ENCODE measurements at places on chromosomes 7 and 10.

DNA sequence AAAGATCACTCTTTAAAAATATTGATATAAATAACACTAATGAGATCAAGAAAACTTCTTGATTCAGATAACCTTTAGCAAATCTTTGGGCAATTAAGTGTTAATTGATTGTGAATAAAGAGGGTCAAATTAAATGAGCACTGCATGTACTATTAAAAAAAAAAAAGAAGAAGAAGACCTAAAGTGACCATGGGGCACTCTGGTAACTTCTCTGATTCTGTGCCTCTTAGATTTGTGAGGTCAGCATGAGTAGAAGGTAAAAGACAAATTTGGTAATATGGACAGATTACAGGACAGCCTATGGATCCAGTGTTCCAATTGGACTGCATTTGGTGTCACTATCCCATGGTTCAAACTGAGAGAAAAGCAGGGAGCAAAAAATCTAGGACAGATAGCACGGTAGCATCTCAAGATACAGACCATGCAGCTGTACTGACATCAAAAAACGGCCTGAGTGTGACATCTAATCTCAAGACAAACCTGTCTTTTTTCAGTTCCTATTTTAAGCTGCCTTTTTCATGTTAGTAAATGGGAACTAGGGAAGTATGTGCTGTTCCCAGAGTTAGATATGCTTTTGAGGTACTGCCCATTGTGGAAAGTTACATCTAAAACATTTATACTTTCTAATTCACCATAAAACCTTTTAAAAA lies 128.0 kb downstream of the KCND2 start:
- no peak for DNase-seq

DNA sequence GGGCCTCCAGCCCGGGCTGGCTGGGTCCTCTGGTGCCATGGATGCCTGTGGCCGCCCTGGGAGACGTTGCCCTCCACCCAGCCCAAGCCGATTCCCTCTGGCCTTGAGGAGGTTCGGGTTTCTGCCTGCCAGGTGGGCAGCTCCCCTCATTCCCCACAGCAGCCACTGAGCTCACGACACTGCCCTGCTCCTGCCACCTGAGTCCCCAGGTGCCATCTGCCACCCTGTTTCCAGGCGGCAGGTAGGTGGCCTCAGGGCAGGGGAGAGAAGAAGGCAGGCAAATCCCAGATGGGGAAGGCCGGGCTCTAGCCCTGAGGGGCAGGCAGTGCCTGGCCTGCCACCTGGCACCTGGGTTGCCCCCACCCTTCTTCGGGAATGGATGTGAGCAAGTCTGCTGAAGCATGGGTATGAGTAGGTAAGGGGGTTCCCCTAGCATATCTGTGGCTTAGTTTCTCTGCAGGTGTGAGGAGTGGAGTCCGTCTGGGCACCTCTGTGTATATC lies 92.2 kb upstream of the PPIF start:
- peak; percentile 92 for DNase-seq

- no peak for DNase-seq
These were observed 153.8 kb downstream of the GNAI1 start for GRCh38 chr7:80288175-80289122.

- peak; percentile 13 for DNase-seq
These were observed 25.5 kb upstream of the SLC29A3 start for GRCh38 chr10:71293446-71294084.

GRCh38 chr10:101000915-101001658 lies 1.5 kb downstream of the LZTS2 start:
- no peak for DNase-seq

- DNase-seq: no peak
These were observed 80.1 kb downstream of the SH2D4B start for GRCh38 chr10:80617807-80618206.

GRCh38 chr7:100472854-100473499 lies 6.0 kb downstream of the TSC22D4 start:
- peak; percentile 47 for DNase-seq

GRCh38 chr7:44960011-44960580 lies 18.7 kb downstream of the MYO1G start:
- DNase-seq: no peak

DNA sequence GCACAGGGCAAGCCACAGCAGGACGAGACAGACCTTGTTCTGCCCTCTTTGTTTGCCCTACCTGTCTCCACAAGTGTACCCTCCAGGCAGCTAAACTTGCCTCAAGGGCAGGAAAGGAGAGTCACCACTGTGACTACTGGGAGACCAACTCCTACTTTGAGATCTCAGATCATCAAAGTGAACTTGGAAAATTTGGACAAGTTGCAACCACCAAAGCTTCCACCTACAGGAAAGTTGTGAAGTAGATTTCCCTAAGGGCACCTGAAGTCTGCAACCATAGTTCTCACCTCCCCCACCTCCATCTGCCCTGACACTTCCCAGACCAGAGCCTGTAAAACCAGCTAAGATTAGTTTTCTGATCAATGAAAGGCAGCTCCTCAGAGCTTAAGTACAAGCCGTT lies 2.5 kb upstream of the WDR91 start:
- DNase-seq: no peak

- no peak for DNase-seq
These were observed 33.9 kb downstream of the MTPN start for GRCh38 chr7:135943134-135943879.

- DNase-seq: no peak
These were observed 44.3 kb upstream of the ATOH7 start for GRCh38 chr10:68276224-68276623.

DNA sequence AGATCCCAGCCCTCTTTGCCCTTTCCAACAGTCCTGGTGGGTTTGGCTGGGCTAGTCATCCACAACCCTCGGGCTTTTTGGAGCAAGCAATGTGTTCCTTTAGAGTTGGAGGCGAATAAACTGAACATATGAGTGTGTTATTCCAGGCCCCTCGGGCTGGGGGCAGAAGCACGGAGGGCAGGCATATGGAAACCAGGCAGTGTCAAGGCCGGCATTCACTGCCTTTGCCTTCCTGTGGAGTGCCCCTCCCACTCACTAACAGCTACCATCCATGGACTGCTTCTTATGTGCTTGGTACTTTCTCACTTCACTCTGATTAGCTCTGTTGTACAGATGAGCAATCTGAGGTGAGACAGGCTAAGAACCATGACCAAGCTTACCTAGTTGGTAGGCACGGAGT lies 53.9 kb upstream of the EFCAB10 start:
- DNase-seq: no peak

DNA sequence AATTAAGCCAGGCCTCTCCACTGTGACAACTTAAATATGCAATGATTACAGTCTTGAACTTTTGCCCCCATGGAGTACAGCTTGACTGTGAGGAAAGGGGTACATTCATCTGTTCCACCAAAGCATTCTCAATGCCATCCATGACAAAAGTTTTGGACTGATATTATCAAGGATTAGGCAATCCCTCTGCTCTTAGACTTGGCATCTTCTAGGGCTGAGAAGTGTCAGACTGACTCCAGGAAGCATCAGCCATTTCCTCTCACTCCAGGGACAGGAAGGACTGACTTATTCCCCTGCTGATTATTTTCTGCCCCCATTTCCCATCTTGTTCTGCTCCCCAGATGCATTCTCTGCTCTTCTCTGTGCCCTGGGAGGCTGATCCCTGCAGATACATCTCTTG lies 69.7 kb downstream of the ZNF365 start:
- DNase-seq: no peak

GRCh38 chr10:129629911-129630310 lies 162.9 kb downstream of the MGMT start:
- no peak for DNase-seq

DNA sequence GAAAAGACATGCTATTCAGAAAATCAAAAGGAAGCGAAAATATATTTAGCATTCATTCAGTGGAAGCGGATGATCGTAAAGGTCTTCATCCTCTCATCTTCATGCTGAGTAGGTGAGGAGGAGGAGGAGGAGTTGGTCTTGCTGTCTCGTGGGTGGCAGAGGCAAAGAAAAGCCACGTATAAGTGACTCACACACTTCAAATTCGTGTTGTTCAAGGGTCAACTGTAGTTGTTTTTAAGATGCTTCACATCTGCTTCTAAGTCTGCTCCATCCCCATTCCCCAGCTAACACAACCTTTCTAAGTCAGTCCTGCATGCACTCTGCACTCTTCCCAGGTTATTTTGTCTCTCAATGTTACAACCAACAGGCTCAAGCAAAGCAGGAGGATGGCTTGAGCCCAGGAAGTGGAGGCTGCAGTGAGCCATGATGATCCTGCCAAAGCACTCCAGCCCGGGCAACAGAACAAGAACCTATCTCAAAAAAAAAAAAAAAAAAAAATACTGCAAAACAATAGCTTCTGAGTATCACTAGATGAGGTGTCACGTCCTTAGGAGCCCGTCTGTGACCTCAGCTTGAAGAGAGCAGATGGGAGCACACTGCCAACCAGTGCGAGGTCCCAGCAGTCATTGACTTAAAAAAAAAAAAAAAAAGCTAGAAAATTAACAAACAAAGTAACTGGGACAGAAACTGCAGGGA lies 70.5 kb downstream of the SFMBT2 start:
- no peak for DNase-seq

DNA sequence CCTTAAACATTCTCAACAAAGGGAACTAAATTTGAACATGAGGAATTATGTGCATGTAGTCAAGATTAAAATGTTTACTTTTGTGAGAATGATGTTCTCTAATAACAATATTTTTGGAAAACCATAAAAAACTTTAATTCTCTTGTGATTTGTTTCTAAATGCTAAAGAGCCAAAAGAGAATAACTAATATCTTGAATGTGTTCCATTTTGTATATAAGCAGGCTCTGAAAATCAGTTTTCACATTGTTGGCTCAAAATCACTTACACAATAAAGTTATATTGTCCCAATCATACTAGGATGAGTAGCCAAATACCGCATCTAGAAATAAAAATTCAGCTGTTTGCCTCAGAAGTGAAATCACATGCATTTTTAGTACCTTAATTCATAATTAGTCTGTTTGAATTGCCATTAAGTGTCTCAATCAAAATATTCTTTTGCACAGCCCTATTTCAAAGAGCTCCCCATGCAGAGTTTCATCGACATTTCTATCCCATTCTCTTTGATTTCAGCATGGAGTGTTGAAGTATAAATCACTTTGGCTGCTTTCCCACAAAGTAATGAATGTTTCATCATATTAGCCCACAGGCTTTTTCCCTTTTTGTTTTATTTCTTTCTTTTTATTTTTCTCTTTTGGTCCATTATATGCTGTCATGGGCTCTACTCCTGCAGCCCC lies 420.3 kb upstream of the POM121L12 start:
- DNase-seq: no peak
